ENCODE measurements at places on chromosomes 13 and 19. TPM values are rescaled to one million over a fixed set of nuclear protein-coding genes. Genes with fewer than 3 reads are reported as not detected.
A peak's percentile ranks its signal among the peaks of the same experiment; 100 is the strongest.

GRCh38 chr13:27200413-27201070 lies 28.9 kb upstream of the USP12 start:
- DNase-seq = no peak
- no peaks in the 10 kb centered on the region for H3K27me3 ChIP-seq
- no peak overlapping the region for H3K27ac ChIP-seq
- no peaks in the 10 kb centered on the region for H3K36me3 ChIP-seq

GRCh38 chr19:18491995-18492953 lies 29.6 kb downstream of the ELL start:
- H3K36me3 ChIP-seq = no peaks in the 10 kb centered on the region
- no peak for DNase-seq
- no peak overlapping the region for H3K4me3 ChIP-seq
- no peaks in the 10 kb centered on the region for H3K27me3 ChIP-seq

- H3K36me3 ChIP-seq = no peaks in the 10 kb centered on the region
- peaks cover 45% of the 10 kb centered on the region for H3K4me1 ChIP-seq
- peak overlapping the region; percentile 95 for H3K4me3 ChIP-seq
- peak; percentile 50 for DNase-seq
These were observed 766 bp downstream of the SBNO2 start for GRCh38 chr19:1173159-1173844.

- no peak for DNase-seq
- no peak overlapping the region for H3K4me3 ChIP-seq
- H3K36me3 ChIP-seq = no peaks in the 10 kb centered on the region
- H3K4me1 ChIP-seq = no peaks in the 10 kb centered on the region
- H3K27me3 ChIP-seq = no peaks in the 10 kb centered on the region
These were observed 88.3 kb upstream of the PCDH9 start for GRCh38 chr13:67318398-67318797.

ZNF565 gene
- 7.5 TPM for total RNA-seq

ZNF729 gene
- not detected for total RNA-seq

GRCh38 chr19:18339723-18340122 lies 675 bp upstream of the PGPEP1 start:
- H3K36me3 ChIP-seq = no peaks in the 10 kb centered on the region
- no peak for DNase-seq
- no peak overlapping the region for H3K27ac ChIP-seq
- H3K4me3 ChIP-seq = peak overlapping the region; percentile 78
- H3K27me3 ChIP-seq = no peaks in the 10 kb centered on the region
- H3K4me1 ChIP-seq = peaks cover 20% of the 10 kb centered on the region

DNA sequence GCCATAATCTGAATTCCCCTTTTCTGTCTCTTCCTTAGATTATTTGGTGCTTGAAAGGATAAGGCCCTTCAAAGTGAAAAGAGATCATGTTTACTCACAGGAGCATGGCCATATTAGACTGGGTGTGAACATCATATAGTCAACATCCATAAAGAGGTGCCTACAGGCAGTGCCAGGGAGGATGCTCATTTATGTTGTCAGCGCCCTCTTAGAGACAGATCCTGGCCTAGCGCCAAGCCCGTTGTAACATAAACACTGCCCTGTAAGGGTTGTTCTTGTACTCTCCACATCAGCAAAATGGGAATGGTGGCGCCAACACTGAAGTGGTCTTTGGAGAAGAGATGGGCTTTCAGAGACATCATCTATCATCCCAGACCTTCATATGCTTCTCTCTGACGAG lies 16.1 kb downstream of the PCDH8 start:
- no peaks in the 10 kb centered on the region for H3K4me1 ChIP-seq
- H3K27me3 ChIP-seq = no peaks in the 10 kb centered on the region
- no peak for DNase-seq
- no peak overlapping the region for H3K27ac ChIP-seq
- H3K4me3 ChIP-seq = no peak overlapping the region
- no peaks in the 10 kb centered on the region for H3K36me3 ChIP-seq

All from A673 (cell line).